ENCODE measurements at places on chromosomes 1 and 21.

- DNase-seq: no peak
Observed at GRCh38 chr1:30808067-30808662, 50.6 kb upstream of the LAPTM5 start.

- no peak for DNase-seq
Observed at GRCh38 chr1:171902527-171902926, 61.2 kb downstream of the DNM3 start.

DNA sequence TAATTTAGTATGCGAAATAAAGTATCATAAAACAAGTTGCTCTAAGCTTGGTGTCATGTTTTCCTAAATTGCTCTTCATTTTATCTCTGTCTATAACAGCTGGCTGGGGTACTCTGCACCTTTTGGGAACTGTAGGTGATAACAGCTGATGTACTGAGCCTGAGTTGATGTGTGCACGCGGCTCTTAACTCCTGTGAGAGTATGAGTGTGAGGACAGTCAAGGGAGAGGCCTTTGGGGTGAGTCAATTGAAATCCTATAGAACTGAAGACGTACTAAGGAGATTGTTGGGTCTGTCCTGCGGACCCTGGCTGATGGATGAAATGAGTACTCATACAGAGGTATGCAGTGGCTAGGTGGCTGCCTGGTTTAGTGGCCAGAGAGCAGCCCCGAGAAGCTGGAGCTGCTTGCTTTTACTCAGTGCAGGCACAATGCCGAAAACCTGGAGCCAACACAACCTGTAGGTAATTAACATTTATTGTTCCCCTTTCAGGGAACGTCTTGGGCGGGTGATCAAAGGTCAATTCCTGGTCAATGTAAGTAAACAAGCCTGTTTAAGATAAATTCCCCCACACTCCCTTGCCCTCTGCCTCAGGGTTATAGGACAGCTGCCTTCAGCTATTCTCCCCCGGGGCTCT lies 188.5 kb downstream of the PRDM2 start:
- DNase-seq: no peak

DNA sequence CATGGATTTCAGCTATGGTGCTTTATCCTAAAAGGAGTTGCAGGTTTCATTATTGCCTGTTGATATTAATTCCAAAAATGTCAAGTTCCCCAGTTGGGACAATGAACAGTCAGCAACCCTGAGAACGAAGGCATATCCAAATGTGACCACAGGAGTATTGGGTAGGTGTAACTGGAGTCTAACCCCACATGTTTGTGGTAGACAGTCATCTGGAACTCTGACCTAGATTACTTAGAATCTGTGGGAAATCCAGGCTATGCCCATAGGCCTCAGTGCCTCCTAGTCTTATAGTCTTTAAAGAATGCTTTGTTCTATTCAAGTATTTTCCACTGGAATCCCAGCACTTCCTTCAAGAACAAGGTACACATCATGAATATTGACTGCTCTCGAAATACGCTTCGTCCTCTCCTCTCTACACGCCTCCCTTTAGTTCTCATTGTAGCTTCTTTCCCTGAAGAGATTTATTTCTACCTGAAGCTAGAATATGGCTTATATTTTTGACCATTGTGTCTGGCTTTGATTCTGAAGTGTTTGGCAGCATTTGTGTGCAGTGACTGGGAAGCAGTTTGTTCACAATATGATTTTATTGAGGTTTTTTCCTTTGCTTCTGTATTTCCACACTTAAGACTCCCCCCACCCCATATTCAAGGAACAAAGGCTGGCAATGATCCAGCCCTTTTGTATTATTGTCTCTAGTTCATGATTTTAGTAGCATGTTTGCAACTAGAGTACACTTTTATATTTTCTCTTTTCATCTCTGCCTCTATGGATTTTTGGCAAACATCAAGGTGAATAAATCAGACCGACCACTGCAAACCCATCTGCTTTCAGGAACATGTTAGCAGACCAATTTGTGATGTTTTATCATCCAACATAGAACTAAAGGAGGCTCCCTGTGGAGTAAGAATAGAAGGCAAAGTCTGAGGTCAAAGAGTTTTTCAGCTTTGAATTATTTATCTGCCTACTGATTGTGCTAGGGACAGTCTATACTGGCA lies 178.6 kb downstream of the GPR52 start:
- no peak for DNase-seq

DNA sequence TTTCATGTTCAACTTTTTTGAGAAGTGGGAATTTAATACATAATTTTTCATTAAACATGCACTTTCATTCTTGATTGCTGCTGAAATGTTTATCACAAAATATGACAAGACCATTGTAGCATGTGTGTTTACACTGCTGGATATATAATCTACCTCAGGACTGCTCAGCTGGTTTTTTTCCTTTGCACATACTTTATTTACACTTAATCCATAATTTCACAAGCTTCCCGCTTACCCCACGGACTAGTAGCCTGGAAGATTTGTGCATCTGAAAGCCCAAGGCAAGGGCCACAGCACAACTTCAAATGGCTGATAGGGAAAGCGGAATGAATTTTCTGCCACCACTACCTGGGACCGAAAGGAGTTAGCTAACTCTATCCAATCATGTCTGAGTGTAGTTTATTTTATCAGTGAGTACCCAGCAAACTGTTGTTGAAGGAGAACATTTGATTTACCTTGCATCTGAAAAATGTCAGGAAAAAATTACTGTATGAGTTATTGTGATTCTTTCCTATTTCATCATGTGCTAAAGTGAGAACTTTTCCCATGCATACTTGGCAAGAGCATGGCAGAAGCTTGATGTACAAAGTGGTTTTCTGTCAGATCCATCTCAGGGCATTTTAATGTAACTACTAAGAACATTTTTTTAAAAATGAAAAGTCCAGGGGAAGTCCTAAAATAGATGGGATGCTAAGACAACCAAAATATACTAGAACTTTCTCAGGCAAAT lies 558.2 kb upstream of the USP24 start:
- no peak for DNase-seq

DNA sequence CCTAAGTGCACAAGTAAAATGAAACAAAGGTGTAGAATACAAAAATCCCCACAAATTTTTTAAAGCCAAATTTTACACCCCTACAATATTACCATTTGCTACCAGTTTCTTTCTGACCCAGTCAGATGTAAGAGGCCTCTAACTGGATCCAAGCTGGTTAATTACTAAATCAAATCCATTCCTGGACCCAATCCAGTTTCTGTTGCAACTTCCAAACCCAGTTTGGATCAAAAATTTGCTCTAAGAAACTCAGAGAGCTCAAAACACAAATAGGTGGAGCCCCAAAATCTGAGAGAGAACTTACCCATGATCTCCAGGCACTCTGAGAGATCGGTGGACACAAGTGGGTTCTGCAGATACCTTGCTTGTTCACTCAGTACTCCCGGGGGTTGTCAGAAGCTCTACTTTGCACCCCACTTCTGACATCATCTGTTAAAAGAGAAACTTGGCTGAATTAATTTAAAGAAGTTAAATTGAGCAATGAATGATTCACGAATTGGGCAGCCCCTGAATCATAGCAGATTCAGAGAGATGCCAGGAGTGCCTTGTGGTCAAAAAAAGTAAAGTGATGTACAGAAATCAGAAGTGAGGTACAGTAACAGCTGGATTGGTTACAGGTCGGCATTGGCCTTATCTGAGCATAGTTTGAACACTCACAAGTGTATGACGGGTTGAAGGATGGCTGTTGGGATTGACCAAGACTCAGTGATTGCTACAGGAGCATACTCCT lies 448.0 kb downstream of the KCNT2 start:
- no peak for DNase-seq

GRCh38 chr21:44991538-44992483 lies 52.0 kb downstream of the SLX9 start:
- no peak for DNase-seq

- DNase-seq: no peak
Observed at GRCh38 chr1:231279683-231280082, 38.7 kb downstream of the GNPAT start.

- DNase-seq: no peak
Observed at GRCh38 chr1:174273776-174274175, 114.5 kb downstream of the RABGAP1L start.

- DNase-seq: no peak
Observed at GRCh38 chr1:112841825-112842224, 114.2 kb downstream of the SLC16A1 start.

DNA sequence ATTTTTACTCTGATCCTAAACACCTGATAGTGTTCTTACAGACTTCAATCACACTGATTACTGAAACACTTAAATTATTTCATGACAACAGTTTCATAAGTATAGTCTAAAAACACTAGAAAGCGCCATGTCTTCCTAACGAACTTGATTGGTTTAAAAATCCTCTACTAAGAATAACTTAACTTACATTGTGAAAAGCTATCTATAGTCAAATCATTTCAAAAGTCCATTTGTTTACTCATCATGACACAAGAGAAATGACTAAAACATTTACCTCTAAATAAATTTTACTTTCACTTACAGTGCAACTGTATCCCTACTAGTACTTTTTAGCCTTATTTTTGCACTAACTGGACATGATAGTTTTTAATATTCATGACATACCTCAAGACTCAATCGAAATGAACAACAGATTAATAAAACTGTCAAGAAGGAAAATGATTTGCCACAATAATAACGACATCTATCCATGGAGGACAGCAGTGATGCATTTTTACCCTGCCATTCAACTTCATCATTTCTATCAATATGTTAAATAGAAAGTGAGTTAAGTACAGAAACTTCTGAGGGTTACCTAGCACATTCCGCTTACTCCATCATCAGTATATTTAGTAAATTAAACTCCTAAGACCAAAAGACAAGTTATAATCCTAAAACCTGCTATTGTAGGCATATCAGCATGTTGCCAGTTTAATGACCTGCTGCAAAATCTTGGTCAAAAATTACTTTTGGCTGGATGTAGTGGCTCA lies 38.4 kb downstream of the AHCTF1 start:
- no peak for DNase-seq

DNA sequence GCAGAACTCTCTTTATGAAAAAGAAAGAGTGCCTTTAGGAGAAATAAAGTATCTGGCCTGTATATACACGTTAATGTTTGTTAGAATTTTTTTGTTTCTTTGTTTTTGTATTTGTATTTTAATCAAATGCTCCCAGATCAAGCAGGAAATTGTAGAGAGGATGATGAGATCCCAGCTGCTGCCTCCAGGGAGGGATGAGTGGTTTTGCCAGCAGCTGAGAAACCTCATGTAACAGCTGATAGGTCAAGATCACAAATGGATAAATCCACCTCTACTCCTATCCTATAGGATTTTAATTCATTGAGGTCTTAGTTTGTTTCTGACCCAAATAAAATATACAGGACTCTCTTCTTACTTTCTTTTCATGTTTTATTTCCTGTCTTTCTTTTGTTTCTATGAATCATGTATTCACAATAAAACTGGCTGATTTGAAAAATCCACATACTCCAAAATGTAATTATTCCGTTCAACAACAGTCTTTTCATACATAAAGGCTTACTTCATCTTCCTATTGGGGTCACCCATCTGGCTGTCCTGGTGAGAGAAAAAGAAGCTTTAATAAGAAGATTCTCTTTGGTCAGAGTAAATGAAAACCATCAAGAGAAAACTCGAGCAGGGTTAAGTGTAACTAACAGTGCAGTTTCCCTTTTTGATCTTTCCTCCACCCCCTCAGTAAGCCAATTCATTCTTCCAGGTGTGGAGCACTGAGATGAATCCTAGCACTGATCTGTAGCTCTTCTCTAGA lies 129.3 kb upstream of the PLPPR5 start:
- DNase-seq: no peak

DNA sequence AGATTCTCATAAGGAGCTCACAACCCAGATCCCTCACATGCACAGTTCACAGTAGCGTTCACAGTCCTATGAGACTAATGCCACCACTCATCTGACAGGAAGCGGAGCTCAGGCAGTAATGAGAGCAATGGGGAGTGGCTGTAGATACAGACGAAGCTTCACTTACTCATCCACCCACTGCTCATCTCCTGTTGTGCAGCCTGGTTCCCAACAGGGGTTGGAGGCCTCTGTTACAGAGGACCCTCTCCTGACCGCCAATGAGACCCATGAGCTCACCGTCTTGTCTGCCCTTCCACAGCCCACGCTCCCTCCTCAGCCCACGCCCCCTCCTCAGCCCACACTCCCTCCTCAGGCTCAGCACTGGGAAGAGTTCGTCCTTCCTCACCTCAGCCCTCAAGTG lies 39.6 kb downstream of the RSPH1 start:
- DNase-seq: no peak

DNA sequence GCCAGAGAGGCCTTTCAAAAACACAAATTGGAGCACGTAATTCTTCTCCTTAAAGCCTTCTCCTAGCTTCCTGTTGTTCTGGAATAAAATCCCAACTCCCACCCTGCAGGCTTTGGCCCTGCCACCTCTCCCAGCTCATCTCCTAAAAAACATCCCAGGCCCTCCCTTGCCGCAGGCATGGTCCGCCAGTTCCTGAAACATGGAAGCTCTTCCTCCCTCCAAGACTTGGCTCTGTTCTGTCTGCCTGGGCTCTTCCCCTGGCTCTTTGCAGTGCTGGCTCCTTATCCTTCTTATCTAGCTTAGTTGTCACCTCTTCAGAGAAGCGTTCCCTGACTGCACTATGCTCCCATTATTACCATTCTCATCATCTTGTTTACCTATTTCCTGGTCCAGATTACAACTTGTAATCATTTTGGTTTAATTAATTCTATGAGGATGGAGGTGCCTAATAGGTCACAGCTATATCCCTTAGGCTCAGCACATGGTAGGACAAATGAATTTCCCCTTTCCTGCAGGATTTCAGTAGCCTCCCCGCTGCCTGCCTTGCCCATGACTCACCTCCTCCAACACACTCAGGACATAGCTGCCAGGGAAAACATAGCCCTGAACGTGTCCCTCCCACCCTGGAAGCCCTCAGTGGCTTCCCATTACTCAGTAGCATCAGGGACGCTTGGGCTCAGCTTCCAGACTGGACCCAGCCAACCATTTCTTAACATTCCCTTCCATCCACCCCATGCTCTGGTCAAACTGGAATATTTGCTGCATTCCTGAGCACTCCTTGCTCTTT lies 15.7 kb upstream of the IGSF21 start:
- no peak for DNase-seq

DNA sequence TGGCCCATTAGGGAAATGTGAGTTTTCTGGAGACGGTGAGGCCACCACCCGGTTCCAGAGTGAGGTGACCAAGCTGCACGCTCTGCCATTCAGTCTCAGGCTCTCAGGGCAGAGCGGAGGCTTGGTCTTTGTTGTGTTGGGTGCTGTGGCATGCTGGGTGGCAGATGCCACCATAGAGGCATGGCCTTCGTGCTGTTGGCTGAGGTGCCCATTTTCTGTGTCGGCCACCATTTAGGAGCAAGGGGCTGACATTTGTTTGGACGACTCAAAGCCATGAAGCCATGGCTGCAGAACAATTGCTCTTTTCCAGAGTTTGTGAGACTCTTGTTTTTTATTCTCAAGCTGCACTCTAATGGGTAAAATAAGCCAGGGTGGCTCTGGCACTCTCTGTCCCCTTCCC lies 36.8 kb upstream of the PWP2 start:
- DNase-seq: no peak

DNA sequence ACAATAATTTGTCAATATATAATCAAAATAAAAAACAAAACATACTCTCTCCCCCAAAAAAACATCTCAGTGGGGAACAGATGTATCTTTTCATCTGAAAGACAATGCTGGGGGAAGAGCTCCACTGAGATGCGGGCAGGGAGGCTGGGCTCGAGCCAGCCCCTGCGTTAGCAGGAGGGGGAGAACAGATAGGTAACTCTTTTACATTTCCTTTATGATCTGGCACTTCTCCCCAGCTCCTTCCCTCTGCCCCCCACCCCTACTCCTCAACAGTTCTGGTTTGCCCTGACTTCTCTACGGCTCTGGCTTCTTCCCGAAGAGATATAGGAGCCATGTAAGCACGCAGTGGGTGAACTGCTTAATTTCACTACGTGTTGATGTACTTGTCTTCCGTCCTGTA lies 12.4 kb downstream of the LEPR start:
- DNase-seq: no peak

Data from stimulated activated CD8-positive, alpha-beta memory T cell treated with anti-CD3 and anti-CD28 coated beads, Interleukin-12 subunit alpha, Interleukin-12 subunit beta, amount 100 ng/mL, for 4 hours (primary cell).